ENCODE measurements at places on chromosomes 2 and 18.

GRCh38 chr2:229313591-229313990, 42.5 kb upstream of the PID1 start:
- peak; percentile 66 for DNase-seq

GRCh38 chr2:216827073-216827720, 32.7 kb downstream of the TNP1 start:
- DNase-seq, result peak; percentile 32

GRCh38 chr2:45551862-45552261, 59.2 kb downstream of the SRBD1 start:
- DNase-seq, result no peak

DNA sequence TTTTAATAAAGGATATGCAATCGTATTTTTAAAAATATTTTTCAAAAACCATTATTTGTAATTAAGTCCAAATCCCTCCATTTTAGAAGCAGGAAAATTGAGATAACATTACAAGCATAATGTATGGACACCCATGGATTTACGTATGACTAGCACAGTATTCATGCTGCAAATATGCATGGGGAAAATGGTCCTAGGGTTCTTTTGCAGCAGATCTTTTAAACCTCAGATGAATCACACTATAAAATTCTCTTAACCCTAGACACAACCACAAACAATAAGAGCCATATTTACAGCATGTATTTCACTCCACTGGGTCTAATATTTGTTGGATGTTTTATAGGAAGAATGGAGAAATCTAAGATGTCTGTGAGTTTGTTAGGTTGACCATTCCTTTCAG, 453.4 kb downstream of the TGIF1 start:
- DNase-seq, result peak; percentile 41

DNA sequence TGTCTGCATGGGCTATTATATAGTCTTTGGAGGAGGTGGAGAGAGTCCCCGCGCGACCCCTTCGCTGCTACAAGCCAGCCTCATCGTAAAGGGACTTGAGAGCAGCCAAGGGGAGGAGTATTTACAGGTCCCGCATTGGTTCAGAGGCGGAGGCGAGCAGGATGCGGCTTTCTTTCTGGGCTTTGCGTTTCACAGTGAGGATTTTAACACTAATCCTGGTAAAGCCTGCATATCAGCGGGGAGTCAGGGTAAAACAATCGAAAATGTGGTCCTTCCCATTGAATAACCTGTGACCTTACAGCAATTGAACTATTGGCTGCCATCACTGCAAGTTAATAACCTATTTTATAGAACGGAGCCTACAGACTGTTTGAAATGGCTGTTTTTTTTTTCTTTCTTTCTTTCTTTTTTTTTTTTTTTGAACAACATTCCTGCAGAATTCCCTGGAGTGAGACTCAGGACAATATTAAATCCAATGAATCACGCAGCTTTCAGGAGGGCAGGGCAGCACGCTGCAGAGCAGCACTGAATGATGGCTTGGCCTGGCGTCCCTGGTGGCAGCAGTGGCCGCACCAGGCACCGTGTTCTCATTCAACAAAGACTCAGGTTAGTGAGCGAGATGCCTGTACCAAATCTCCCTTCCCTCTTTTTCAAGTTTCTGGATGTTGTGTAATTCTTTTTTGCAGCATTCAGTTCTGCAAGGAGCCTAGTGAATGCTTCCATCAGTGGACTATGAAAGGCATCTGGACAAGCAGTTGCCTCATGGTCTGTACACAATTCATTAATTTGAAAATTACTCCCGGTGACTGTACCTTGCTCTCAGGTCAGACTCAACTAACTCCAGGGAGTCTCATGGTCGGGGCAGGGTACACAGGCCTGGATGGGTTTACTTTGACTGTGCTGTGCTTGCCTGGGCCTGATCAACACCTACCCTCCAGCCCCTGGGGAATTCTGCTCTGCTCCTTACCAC, 19.8 kb downstream of the SMIM21 start:
- peak; percentile 28 for DNase-seq

- no peak for DNase-seq
Observed at GRCh38 chr2:195604706-195605105, 52.3 kb upstream of the SLC39A10 start.

Measured in AG20443 (cell line).